ENCODE measurements at places on chromosomes 1 and 21.

GRCh38 chr1:219837274-219837993, 90.9 kb downstream of the SLC30A10 start:
- DNase-seq, result no peak

GRCh38 chr1:229258757-229259060, 12.2 kb upstream of the RAB4A start:
- DNase-seq, result no peak

DNA sequence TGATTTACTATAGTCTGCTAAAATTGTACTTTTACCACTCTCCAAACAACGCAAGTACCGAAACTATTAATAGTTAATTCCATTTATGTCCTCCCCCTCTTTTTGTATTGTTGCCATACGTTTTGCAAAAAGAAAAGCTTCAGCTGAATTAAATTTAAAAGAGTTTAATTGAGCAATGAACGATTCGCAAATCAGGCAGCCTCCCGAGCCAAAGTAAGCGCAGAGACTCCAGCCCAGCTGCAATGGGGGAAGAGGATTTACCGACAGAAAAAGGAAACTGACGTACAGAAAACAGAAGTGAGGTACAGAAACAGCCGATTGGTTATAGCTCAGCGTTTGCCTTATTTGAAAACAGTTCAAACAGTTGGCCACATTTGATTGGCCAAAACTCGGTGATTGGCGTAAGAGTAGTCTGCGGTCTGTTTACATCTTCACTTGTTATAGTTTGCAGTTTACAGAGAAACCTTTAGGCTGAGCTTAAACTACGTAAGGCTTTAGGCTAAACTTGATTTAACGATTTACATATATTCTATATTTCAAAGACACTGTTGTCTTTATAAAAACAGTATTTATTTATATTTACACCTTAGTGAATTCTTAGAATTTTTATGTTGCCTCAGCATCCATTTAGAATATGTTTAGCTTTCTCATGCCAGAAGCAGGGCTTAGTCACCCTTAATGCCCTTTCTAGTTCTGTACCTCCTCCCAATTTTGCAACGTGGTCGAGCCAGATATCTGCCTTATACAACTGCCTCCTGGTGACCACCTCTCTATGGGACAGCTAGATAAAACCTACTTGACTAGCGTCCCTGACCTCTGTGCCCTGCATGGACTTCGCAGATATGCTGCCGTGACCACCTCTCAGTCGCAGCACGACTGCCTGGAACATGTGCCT, 23.8 kb downstream of the CR1 start:
- DNase-seq, result no peak

DNA sequence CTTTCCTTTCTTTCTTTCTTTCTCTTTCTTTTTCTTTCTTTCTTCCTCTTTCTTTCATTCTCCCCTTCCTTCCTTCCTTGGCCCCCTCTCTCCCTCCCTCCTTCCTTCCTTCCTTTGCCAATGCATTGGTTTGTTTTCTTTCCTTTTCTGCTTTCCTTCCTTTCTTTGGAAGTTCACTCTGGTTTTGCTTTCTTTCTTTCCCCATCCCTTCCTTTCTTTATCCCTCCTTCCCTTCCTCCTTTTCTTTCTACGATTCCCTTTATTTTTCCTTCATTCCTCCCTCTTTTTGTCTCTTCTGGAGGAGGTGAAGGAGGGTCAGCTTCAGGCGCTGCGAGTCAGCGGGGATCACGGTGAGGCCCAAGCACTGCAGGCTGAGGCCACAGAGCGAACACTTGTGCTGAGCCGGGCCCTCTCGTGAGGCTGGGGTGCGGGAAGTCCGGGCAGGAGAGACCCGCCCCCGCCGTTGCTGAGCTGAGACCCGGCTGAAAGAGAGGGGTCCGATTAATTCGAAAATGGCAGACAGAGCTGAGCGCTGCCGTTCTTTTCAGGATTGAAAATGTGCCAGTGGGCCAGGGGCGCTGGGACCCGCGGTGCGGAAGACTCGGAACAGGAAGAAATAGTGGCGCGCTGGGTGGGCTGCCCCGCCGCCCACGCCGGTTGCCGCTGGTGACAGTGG, 1.5 kb downstream of the SIM2 start:
- no peak for DNase-seq

DNA sequence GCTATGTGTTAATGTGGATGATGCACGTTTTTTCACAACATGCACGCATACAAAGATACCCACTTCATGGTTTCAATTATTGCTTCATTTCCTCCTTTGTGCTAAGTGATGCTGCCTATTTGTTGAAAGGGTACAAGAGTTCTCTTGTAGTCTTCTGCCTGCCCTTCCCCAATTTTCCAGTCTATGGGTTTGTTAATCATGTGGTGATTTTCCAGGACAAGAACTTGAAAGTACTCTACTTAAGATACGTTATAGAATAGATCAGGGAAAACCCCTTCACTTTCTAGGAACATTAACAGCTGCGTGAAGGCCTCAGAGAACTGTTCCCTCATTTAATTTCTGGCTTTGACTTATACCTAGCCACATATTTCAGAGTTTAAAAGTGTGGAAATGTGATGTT, 52.1 kb upstream of the SLC44A3 start:
- no peak for DNase-seq

GRCh38 chr1:243323491-243323890, 67.7 kb downstream of the SDCCAG8 start:
- DNase-seq, result no peak

- DNase-seq, result peak; percentile 83
These were observed at the start of gene RAB29 for GRCh38 chr1:205775015-205775716. Gene RAB29 (minus strand): TSS chr1:205775482. CDS start chr1:205774956, 526 bp downstream.

- no peak for DNase-seq
These were observed 474.7 kb downstream of the CAMTA1 start for GRCh38 chr1:7259955-7260354.

Measured in occipital lobe (tissue), 3 donors.